ENCODE measurements at places on chromosomes 16 and 17. TPM values are rescaled to one million over a fixed set of nuclear protein-coding genes. Genes with fewer than 3 reads are reported as not detected.
A peak's percentile ranks its signal among the peaks of the same experiment; 100 is the strongest.

Gene COL1A1
- 11.6 TPM for total RNA-seq

Gene CNGB1
- not detected for total RNA-seq

Gene SUZ12
- 9.7 TPM for total RNA-seq

Gene SAMD14
- 0.55 TPM for total RNA-seq

Gene CDRT15L2
- total RNA-seq = not detected

DNA sequence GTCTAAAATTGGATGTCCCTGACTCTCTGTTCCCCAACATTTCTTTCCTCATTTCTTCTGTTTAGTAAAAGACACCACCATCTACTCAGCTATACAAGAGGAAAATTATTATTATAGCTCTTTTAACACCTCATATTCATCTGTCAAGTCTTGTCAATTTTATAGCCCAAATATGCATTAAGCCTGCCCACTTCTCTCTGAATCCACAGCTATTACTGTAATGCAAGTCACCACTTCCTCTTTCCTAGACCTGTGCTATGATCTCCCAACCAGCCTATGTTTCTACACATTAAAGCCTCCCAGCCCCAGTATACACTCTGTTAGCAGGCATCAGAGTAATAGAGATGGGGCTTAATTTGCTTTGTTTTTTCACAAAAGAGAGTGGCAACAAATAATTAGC, 252.9 kb downstream of the GRIN2A start:
- H3K4me3 ChIP-seq = no peak overlapping the region
- no peak for DNase-seq
- H3K27ac ChIP-seq = no peak overlapping the region
- H3K4me1 ChIP-seq = no peaks in the 10 kb centered on the region

GRCh38 chr17:80008848-80009247, 26.8 kb downstream of the TBC1D16 start:
- H3K4me1 ChIP-seq = no peaks in the 10 kb centered on the region
- peaks cover 9% of the 10 kb centered on the region for H3K36me3 ChIP-seq
- peaks cover 3% of the 10 kb centered on the region for H3K27me3 ChIP-seq
- peak; percentile 44 for DNase-seq
- H3K4me3 ChIP-seq = no peak overlapping the region
- H3K27ac ChIP-seq = no peak overlapping the region

DNA sequence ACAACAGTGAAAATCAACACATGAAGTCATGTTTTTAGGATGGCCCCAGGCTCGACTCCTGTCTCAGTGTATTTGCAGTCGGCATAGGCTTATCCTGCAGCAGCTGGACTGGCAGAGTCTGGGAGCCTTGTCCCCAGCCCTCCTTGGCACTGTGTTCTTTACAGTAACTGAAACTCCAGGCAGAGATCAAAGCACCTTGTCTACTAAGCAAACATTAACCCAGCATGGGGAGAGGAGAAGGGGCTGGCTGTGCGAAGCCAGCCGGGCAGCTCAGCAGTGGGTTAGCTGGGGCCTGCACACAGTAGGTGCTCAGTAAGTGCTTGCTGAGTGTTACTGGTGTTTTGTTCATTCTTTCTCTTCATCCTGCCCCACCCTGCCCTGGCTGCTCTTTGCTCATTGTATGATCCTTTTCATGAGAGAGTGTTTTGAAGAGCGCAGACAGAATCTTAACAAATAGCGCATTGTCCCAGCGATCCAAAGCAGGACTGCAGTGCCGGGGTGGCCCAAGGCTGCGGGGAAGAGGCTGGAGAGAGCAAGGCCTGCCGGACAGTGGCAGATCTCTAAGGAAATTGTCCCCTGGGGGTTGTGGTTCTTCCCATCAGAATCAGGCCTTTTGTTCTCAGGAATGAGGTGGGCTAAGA, 23.5 kb upstream of the ITGB4 start:
- H3K27me3 ChIP-seq = no peaks in the 10 kb centered on the region
- H3K36me3 ChIP-seq = no peaks in the 10 kb centered on the region
- peak overlapping the region; percentile 85 for H3K27ac ChIP-seq
- no peak for DNase-seq
- H3K4me3 ChIP-seq = no peak overlapping the region

DNA sequence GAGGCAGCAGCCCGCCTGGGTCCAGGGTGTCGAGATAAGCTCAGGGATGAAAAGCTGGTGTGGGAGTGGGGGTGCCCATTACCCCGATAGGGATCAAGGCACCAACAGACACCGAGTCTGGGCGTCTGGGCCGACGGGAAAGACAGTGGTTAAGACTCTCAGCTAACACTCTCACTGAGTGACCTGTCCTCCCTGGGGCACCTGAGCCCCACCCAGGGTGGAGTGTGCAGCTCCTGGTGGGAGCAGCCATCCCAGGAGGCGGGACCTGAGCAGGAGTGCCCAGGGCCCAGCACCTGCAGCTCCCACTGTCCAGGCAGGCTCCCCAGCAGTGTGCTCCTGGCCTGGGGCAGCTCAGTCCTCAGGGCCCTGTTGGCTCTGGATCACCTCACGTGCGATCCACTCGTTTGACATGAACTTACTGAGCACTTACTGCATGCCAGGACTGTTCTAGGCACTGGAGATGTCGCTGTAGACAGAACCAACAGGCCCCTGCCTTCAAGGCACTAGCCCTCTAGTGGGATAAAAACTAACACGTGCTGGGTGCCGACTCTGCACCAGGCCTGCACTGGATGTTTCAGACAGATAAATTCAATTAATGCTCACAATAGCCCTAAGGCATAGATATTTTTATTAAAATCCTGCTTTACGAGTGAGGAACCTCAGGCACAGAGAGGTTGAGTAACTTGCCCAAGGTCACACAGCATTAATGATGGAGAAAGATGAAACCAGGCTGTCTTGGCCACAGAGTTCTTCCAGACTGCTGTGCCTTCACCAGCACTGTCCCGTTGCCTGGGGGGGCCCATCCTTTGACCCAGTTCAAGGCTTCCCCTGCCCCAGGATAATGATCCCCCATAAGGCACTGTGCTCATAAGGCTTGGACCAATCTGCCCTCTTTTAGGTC, 1.9 kb downstream of the EVPLL start:
- H3K36me3 ChIP-seq = no peaks in the 10 kb centered on the region
- no peaks in the 10 kb centered on the region for H3K27me3 ChIP-seq
- H3K4me1 ChIP-seq = no peaks in the 10 kb centered on the region
- no peak overlapping the region for H3K27ac ChIP-seq
- H3K4me3 ChIP-seq = no peak overlapping the region

DNA sequence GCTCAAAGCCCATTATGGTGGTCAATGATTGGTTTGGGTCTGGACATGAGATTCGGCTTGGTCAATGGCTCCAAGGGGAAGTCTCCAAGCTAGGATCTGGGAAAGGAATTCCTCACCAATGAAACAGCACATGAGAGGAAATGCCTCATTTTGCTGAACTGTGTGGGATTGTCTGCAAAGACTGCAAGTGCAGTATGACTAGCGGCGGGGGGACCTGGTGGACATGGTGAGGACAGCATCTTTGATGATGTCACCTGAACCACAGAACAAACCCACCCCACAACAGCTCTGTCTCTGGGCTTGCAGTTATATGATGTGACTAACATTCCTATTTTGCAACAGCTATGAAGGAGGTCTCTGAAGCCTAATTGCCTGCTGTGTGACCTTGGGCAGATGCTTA, 50.6 kb upstream of the NKD1 start:
- no peak for DNase-seq
- no peak overlapping the region for H3K4me3 ChIP-seq
- H3K27me3 ChIP-seq = no peaks in the 10 kb centered on the region
- no peak overlapping the region for H3K27ac ChIP-seq
- no peaks in the 10 kb centered on the region for H3K36me3 ChIP-seq

DNA sequence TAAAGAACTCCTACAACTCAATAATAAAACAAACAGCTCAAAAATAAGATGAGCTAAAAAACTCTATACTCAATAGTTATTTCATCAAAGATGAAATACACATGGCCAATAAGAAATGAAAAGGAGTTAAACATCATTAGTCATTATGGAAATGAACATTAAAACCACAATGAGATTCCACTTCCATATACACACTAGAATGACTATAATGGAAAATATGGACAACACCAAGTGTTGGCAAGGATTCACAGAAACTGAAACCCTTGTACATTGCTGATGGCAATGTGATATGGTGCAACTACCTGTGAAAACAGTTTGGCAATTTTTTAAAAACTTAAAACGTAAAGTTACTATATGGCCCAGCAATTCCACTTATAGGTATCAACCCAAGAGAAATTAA, 91.4 kb downstream of the GRIN2A start:
- H3K36me3 ChIP-seq = no peaks in the 10 kb centered on the region
- H3K27me3 ChIP-seq = no peaks in the 10 kb centered on the region
- H3K4me1 ChIP-seq = no peaks in the 10 kb centered on the region
- DNase-seq = no peak
- no peak overlapping the region for H3K27ac ChIP-seq

DNA sequence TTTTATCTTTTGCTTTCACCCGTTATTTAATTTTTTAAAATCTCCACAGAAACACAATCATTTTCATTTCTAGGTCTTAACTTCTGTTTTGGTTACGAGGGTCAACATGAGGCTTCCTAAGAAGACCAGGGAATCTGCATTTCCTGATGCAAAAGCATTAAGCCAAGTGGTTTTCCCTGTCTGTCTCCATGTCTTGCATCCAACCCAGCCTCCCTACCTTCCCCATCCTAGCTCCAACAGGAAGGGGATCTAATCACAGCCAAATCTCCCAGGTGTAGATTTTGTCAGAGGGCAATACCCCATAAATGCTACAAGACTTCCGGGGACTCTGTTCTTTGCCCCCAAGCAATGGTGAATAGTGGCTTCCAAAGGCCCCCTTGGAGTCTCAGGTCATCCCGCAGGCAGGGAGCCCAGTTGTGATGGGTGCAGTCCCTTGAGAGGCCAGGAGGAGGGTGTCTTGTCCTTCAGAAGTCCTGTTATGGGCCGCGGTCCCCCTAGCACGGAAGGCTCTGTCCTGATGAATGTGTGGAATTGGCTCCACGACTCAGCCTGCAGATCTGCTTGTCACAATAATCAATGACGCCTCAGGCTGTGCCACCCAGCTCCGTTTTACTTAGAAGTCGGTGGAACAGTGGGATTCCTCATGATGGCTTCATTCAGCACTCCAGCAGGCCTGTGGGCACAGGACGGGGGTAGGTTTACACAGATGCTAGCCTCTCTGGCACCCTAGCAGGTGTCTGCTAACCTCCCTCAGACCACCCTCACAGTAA, 141.1 kb downstream of the RGS9 start:
- no peaks in the 10 kb centered on the region for H3K27me3 ChIP-seq
- H3K4me1 ChIP-seq = no peaks in the 10 kb centered on the region
- H3K27ac ChIP-seq = no peak overlapping the region
- H3K36me3 ChIP-seq = no peaks in the 10 kb centered on the region

- no peaks in the 10 kb centered on the region for H3K27me3 ChIP-seq
- H3K36me3 ChIP-seq = no peaks in the 10 kb centered on the region
- no peak for DNase-seq
- no peaks in the 10 kb centered on the region for H3K4me1 ChIP-seq
- no peak overlapping the region for H3K4me3 ChIP-seq
Measured at GRCh38 chr16:59204589-59204988, 470.5 kb upstream of the GOT2 start.

- H3K27me3 ChIP-seq = no peaks in the 10 kb centered on the region
- H3K27ac ChIP-seq = peak overlapping the region; percentile 10
- peak overlapping the region; percentile 19 for H3K4me3 ChIP-seq
- H3K36me3 ChIP-seq = no peaks in the 10 kb centered on the region
- H3K4me1 ChIP-seq = peaks cover 16% of the 10 kb centered on the region
Measured at GRCh38 chr17:16398270-16399267, 16.8 kb upstream of the TRPV2 start.

DNA sequence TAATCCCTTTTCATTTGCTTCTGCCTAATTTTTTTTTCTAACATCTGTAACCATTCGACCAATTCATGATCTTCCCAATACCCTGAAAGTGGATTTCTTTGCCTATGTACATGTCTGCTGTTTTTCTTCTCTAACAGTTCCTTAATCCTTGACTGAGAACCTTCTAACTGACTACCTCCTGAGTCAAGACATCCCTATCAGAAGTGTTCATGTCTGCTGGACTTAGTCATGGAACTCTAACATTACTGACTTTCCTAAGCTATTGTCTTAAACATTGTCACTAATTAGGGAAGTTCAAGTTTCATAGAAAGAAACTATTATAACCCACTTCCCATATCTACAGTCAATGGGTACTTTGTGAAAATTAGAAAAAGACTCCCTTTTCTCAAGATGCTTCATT, 52.4 kb upstream of the IRX5 start:
- H3K4me3 ChIP-seq = no peak overlapping the region
- DNase-seq = no peak
- H3K27me3 ChIP-seq = no peaks in the 10 kb centered on the region
- H3K4me1 ChIP-seq = no peaks in the 10 kb centered on the region
- H3K36me3 ChIP-seq = no peaks in the 10 kb centered on the region

DNA sequence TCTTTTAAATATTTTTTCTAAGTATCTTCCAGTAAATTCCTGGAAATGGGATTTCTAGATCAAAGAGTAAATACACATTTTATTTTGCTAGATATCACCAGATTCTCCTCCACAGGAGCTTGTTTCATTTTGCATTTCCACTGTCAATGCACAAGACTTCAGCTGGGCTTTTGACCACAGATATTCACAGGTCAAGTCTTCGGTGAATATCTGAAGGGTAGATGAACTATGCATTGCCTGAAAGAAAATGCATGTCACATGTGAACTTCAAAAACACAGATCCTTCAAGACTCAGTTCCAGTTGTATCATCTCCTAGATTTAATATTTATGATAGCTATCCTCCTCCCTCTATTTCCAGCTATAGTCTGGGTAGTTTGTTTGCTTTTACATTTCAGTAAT, 963.6 kb upstream of the GOT2 start:
- no peak overlapping the region for H3K4me3 ChIP-seq
- no peaks in the 10 kb centered on the region for H3K4me1 ChIP-seq
- H3K27me3 ChIP-seq = no peaks in the 10 kb centered on the region
- no peak overlapping the region for H3K27ac ChIP-seq

DNA sequence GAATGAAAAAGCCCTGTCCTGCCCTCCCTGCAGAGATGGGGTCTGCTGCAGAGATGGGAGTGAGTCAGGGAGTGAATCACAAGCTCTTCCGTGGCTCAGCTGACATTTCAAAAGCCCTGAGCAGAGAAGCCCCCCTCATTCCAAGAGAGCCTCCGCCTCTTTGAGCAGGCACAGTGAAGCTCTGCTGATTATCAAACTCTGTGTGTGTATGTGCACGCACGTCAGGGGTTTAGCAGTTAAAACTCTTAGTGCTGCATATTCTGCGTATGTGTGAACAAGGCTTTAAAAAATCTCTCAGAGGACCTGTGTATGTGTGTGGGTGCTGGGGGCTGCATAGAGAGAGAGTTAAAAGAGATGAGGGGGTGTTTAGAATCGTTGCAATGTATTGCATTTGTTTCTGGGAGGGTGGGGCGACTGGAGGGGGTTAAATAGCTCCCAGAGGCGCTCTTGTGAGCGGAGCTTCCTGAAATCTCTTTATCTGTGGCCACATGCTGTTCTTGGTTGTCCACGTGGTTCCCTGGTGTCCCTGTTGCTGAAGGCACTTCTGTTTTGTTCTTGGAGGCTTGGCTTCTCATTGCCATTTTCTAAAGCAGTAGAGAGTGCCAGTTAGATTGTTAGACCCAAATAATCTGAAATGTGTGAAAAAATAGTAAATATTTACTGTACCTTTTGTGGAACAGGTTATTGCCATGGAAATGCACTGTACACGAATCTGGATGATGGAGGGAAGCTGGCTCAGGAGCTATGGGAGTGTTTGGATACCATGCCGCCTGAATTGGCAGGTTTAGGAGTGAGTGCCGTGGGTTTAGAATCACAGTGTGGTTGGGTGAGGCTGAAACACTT, 116.6 kb downstream of the PRKCB start:
- H3K27me3 ChIP-seq = no peaks in the 10 kb centered on the region
- no peak overlapping the region for H3K4me3 ChIP-seq
- no peaks in the 10 kb centered on the region for H3K36me3 ChIP-seq
- H3K4me1 ChIP-seq = no peaks in the 10 kb centered on the region
